ENCODE measurements at places on chromosomes 1 and 21.

DNA sequence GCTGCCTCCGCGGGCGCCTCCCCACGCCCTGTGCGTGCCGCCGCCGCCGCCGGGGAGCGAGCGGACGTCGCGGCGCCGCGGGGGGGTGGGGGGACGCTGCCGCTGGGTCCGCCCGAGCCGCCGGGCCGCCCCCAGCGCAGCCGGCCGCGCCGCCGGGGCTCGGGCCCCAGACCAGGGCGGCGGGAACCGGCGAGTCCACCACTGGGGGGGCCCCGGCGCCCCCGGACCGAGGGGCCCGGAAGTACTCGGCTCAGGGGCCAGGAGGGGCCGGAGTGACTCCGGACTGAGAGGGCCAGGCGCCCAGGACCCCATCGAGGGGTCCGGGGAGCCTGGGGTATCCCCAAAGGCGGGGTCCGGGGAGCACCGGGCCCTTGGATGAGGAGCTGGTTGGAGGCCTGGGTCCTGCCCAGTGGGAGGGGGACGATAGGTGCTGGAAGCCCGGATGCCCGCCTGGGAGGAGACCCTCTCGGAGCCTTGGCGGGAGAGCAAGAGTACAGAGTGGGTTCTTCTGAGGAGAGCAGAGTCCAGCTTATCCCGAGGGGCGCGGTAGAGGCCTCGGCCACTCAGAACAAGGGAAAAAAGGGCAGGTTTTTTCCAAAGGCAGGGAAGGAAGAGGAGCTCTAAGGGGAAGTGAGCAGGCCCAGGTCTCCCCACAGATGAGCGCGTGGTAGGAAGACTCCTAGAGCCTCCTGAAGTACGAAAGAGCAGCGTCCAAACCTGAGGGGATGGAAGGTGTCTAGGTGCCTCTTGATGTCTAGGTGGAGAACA is 556 bp downstream of the GMEB1 start:
- DNase-seq, result no peak

- DNase-seq, result no peak
Measured at GRCh38 chr1:211607754-211608473, 29.0 kb upstream of the SLC30A1 start.

DNA sequence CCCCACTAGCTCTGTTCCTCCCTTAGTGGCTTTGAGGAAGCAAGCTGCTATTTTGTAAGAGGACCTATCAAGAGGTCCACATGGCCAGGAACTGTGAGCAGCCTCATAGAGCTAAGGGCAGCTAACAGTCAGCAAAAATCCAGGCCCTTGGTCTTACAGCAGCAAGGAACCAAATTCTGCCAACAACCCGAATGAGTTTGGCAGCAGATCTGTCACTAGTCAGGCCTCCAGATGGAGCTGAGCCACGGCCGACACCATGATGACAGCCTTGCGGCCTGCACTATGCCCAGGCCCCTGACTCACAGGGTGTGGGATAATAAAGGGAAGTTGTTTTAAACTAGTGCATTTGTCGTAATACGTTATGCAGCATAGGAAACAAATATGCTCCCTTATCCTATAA is 28.0 kb upstream of the H3-3A start:
- peak; percentile 85 for DNase-seq

DNA sequence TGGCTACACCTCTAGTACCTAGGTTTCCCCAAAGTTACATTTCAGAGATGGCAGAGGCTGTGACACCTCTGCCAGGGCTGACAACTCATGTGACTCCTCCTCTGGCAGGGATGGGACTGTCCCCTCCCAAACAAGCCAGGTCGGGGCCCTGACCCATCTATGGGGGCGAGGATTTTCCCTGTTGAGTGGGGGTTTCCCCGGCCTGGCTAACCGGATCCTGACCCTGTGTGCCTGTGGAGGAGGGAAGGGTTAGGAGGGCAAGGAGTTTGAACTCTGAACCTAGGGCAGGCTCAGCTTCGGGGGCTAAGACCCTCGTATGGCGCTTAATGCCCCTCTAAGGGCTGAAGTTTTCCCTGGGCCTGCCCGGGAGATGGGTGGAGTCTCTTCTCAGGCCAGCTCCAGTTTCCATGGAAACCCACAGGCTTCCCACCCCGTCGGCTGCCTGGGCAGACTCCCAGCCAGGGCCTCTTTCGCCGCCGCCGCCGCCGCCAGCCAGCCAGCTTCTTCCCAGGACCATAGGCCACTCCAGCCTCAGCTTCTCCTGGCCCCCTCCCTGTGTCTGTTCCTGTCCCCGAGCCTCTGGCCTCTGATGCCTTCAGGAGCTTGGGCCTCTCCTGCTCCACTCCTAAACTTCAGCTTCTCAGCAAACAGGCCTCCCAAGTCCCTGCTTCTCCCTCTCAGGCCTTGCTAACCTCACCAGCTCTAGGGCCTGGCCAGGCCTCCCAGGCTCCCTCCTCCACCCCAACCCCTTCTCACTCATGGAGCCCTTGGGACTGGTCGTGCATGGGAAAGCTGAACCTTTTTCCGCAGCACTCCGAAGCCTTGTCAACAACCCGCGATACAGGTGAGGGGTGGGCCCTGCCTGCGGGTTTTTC is at the start of gene BTBD19:
TSS of gene BTBD19 (plus strand) at position 461 of the 875 bp plus-strand sequence. CDS start at position 759, 298 bp downstream.
- DNase-seq, result no peak

GRCh38 chr1:202957733-202958543 is at the start of gene ADIPOR1:
ADIPOR1 (minus strand) TSS chr1:202958312; CDS start chr1:202951070, 7,242 bp downstream.
- peak; percentile 71 for DNase-seq

DNA sequence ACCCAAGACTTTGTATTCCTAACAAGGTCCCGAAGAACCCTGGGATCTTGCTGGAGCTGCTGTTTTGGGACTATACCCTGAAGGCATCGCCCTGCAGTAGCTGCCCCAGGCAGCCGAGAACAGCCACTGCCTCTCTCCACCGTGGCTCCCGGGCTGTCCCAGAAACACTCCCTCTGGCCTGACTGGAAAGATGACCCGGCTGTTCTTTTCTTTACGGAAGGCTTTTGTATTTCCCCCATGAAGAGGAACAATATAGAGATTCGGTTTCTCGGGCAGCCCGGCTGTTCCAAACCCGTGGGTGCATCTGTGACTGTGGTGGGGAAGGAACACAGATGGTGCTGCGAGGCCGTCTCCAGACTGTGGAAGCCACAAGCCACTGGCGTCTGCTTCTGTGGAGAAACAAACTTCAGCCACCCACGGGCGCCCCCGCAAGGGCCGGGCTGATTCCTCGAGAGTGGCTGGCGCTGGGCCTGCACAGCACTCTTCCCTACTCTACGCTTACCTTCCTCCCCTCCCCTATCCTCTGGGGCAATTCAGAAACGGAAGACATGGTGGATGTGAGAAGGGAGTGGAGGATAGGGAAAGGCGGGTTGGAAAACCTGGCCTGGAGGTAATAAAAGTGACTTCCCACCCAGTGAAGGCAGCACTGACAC is 33.7 kb upstream of the VASH2 start:
- no peak for DNase-seq

DNA sequence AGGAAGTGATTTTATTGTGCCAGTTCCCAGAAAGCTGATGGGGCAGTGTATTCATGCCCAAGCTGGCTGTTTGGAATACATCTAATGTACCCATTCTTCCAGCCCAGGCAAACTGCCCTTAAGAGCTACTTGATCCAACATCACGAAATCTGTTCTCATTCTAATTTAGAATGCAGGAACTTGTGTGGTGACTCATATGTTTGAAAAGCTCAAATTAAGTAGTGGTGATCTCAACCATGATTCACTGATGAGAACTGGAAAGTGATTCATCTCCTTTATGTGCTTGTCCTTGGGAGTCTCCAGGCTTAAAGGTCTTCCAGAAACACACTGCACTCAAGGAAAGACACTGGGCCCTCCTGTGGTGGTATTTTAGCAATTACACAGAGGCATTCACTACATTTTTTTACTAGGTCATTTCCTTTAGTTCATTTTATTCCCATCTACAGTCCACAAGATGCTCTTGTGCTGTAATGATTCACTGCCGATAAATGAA is 65.4 kb downstream of the RPE65 start:
- peak; percentile 9 for DNase-seq

DNA sequence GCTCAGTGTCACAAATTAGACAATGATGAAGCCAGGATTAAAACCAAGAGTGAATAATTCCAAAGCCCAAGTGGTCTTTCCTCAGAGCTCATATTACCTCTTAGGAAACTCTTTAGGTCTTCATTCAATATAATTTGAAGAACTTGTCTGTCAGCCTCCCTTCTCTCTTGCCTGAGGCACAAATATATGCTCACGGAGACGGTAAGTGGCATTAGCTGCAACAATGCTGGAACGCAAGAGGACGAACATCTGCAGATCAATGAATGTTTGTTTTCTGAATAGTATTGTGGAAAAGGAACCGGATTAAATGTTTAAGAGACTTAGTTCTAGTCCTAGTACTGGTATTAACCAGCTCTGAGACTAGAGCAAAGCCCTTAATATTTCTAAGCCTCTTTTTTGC is 39.7 kb upstream of the LYST start:
- no peak for DNase-seq

- no peak for DNase-seq
Measured at GRCh38 chr1:48552420-48552819, 80.4 kb upstream of the SPATA6 start.

DNA sequence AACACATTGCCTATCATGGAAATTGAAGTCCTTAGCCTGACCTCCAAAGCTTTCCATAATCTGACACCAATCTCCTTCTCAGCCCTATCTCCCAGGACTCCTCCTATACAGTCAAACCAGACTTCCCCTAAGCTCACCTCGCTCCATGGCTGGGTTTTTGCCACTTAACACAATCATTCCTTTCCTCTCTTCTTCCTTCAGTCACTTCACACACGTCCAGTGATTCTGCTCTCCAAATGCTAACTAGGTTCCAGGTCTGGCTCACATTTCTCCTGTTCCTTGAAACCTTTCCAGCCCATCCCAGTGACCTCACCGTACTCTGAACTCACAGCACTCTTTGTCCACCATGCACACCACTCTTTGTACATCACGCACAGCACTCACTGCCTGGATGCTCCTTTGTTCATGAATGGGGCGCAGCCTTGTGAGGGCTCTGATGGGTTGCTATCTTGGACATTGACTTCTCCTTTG is 98.4 kb downstream of the GLUL start:
- DNase-seq, result no peak

DNA sequence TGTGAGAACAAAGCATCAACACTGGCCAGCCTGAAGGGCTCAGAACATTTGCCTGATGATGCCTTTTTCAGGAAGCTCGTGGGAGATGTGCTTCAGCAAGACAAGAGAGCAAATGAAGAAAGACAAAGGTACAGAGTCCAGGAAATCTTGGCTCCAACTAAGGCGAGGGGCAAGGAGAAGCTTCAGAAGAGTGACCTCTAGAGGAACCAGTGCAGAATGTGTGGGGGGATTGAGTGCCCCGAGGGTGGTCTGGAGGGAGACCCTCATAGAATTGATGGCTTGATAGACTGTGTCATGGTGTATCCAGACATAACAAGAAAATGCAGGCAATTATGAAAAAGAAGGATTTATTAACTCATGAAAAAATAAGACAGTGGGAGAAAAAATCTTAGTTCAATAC is 15.3 kb upstream of the NLRP3 start:
- DNase-seq, result no peak

DNA sequence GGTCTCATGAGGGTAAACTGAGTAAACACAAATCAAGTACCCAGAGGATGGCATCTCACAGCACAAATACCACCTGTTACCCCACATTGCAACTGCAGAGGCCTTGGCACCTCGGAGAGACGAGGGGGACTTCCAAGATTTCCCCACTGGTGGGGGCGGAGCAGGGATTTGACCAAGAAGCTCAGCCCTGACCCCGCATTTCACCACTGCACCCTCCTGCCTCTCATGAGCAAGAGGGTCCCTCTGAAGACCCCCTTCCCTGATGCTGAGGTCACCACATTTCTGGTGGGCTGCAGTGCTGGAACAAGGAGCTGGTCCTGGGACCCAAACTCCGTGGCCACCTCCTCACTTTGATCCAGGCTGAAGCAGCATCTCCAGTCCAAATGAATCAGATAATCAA is 342.4 kb downstream of the NPHP4 start:
- DNase-seq, result no peak

DNA sequence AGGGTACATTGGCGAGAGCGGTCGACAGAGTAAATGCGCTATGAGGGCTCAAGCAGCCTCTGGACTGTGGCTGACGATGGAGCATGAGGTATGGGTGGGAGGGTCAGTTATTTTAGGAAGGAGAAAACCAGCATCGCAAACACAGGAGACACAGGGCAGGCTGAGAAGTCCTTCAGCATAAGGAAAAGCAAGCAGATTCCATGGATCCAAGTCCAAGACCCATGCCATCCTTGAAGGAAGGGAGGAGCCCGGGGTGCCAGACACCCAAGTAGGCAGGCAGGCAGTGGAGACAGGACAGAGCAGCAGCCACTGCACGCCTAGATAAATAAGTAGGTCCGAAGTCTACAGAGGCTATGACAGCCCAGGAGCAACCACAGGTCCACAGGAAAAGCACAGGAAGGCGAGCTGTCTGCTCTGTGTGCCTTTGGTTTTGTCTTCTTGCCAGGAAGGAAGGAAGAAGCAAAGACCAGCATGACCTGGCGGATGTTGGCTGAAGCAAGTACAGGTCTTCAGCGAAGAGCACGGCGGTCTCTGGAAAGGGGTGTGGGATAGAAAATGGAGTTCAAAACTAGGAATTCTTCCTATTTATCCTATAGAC is 76.4 kb upstream of the SLC45A1 start:
- no peak for DNase-seq

DNA sequence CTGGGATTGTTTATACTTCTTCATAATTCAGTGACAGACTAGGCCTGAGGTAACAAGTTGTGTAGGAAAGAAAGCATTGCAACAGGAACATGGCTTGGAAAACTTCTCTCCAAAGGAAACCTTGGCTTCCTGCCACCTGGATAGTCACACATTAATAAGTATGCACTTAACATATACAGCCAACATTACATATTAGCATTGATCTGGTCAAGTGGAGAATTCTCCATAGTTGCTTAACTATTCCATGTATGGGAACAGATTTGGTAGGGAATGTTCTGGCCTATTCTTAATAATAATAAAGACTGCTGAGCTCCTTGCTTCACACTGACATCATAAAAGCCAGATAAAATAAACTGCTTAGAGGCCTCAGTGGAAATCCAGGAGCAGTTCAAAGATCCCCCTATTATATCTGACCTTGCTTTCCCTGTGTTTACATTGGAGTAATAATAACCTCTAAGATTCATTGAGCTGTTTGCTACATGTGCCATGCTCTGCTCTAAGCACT is 27.2 kb upstream of the NFIA start:
- DNase-seq, result no peak

DNA sequence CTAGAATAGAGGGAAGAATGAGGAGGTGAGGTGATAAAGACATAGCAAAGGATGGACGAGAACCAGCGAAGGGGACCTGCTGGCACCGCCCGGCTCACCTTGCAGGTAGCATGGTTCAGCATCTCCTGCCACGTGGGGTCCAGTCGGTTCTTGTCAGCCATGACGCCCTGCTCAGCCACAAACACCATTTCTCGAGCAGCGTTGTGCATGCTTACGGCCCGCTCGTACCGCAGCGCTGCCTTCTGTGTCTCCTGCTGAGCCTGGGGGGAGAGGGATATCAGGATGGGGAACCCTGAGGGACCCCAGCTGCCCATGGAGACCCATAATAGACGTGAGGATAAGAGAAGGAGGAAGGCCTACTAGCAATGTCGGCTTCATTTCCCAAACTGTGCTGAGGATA is 11.4 kb downstream of the SH3BP5L start:
- no peak for DNase-seq

- DNase-seq, result no peak
Measured at GRCh38 chr1:224879162-224879803, 50.2 kb upstream of the DNAH14 start.

Measured in thoracic aorta (tissue), 2 donors.